ENCODE measurements at places on chromosomes 5 and 9. TPM values are rescaled to one million over a fixed set of nuclear protein-coding genes. Genes with fewer than 3 reads are reported as not detected.

GRCh38 chr9:124000161-124000783, 11.3 kb upstream of the LHX2 start:
- DNase-seq, result no peak

DNA sequence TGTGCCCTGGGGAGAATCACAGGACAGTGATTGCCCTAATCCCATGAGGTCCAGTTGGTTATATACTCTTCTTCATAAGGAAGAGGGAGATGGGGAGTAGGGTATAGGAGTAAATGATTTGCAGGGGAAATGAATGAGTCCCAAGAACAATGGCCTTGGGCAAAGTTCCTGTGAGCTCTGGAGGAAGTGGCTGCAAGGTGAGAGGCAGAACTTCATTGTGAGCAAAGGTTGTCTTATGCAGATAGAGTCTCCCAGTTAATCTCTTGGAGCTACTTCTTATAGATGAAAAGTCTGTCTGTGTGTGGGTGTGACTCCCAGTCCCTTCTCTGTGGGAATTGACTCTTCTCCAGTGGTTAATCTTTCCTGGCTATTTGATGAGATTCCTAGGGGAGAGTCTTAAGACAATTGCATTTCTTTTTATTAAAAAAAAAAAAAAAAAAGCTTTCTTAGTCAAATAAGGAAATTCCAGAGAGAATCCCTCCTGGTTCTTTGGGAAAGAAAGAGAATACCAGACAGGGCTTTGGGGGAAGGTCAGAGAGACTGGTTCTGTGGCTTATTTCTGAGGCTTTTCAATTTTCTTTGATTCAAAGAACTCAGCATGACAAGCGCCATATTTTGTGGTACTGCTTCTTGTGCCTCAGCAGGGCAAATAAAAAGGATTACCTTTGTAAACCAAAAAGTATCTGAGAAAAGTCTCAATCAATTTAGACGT, 33.6 kb upstream of the MEGF10 start:
- DNase-seq, result no peak

- DNase-seq, result no peak
Observed at GRCh38 chr9:92146610-92147009, 31.4 kb upstream of the SPTLC1 start.

DNA sequence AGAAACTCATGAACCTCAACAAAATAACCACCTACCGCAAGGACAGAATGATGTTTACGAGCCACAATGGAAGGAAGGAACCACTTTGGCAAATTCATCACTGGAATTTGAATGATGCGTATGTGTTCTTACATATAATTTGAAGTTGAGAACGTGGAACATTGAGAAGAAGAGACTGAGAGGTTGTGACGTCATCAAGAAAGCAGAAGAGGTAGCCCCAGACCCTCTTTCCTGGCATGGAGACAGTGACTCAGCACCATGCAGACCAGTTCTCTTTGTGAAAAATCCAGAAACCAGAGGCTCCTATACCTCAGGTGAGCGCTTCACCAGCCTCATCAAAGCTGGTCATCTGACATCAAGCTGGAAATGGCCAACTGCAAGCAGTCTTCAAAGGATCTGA, 124.5 kb downstream of the PDZD2 start:
- DNase-seq, result no peak

DNA sequence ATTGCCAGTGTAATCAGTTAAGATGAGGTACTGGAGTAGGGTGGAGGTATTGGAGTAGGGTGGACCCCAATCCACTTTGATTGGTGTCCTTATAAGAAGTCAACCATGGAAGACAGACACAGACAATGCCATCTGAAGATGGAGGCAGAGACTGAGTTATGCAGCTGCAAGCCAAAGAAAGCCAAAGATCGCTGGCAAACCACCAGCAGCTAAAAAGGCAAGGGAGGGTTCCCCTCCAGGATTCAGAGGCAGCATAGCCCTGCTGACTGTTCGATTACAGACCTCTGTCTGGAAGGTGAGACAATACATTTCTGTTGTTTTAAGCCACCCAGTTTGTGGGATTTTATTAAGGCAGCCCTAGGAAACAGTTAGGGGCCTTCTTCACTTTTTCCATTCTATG, 30.5 kb upstream of the CKMT2 start:
- DNase-seq, result no peak

GRCh38 chr5:151450605-151451004, 3.2 kb downstream of the SLC36A1 start:
- DNase-seq, result no peak

- DNase-seq, result no peak
Observed at GRCh38 chr9:125444166-125444565, 182.5 kb downstream of the GAPVD1 start.

GRCh38 chr9:97866848-97867247, 13.8 kb downstream of the FOXE1 start:
- no peak for DNase-seq

- no peak for DNase-seq
Observed at GRCh38 chr9:134623258-134624066, 18.1 kb upstream of the COL5A1 start.

GRCh38 chr9:113585555-113585954, 122.0 kb downstream of the RGS3 start:
- DNase-seq, result no peak

DNA sequence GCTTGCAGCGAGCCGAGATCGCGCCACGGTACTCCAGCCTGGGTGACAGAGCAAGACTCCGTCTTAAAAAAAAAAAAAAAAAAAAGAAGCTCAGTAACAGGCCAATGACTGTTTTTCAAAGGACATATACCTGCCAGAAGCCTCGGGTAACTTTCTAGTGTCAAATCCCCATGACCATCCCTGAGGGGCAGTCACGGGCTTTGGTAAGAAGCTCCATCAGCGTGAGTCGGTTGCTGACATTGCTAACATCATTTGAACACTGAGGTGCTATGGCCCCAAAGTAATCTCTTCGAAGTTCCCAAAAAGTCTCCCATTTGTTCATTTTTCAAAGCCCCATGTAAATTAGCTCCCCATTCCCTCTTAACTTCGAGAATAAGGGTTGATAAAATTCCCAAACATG, 11.6 kb downstream of the NAIP start:
- no peak for DNase-seq

DNA sequence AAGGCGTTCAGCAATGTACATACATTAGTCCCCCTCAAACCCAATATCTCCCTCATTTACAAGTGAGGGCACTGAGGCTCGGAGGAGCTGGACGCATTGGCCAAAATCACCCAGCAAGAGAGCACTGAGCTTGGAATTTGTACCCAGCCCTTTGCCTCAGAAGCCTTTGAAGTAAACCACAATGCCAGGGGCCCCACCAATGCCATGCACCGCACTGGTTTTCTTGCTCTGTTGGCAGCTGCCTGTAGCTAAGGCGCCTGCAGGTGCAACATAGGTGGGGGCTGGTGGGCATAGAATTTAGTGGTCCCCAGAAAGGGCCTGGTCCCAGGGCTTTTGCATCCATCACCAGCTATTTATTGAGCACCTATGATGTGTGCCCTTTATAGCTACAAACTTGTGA, 37.3 kb upstream of the FUBP3 start:
- no peak for DNase-seq

DNA sequence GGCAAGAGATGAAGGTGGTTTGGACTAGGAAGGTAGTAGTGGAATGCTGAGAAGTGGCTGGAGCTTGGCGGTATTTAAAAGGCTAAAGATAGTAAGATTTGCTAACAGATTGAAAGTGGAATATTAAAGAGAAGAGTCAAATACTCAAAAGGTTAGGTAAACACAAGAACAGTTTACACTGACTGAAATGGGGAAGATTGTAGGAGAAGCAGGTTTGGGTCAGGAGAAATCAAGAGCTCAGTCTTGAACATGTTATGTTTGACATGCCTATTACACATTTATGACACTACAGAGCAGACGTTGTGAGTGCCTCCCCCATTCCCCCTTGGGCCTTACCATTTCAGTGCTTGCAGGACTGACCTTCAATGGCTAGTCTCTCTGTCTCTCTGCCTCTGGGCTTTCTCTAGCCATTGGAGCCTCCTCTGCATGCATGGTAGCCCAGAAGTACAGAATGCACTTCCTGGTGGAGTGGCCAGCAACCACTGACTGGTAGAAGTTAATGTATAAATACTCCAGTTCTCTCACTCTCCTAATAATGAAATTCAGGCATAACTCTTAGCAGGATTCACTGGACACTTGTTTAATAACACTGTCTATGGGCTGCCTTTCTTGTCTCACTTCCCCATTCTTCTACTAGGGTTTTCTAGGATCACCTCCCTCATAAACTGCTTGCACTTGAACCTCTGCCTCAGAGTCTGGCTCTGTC, 56.8 kb downstream of the HMGCS1 start:
- DNase-seq, result no peak

- DNase-seq, result no peak
Observed at GRCh38 chr5:143390941-143391340, 12.5 kb downstream of the NR3C1 start.

- no peak for DNase-seq
Observed at GRCh38 chr5:130724658-130725057, 440.4 kb downstream of the HINT1 start.

- DNase-seq, result no peak
Observed at GRCh38 chr5:57366744-57367143, 115.9 kb downstream of the ACTBL2 start.

DNA sequence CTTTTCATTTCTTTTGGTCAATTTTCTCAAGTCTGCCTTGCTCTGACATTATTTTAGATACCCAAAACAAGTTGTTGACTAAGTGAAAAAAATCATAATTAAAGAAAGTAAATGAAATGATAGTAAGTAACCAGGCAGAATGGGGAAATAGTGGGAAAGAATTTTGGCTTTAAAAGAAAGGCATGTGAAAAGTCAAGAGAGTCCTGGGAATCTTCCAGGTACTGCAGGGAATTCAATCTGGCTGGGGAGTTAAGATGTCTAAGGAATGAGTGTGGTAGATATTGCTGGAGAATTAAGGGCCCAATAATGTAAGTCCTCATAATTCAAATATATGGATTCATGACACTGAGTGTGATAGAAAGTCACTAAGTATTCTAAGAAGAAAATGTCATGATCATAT, 123.1 kb upstream of the PAPPA start:
- DNase-seq, result no peak

GRCh38 chr5:149913436-149914419, 30.9 kb downstream of the PDE6A start:
- no peak for DNase-seq

GRCh38 chr5:24385070-24385469, 259.7 kb downstream of the CDH10 start:
- DNase-seq, result no peak

GRCh38 chr5:173831196-173831914, 56.8 kb upstream of the CPEB4 start:
- no peak for DNase-seq

DNA sequence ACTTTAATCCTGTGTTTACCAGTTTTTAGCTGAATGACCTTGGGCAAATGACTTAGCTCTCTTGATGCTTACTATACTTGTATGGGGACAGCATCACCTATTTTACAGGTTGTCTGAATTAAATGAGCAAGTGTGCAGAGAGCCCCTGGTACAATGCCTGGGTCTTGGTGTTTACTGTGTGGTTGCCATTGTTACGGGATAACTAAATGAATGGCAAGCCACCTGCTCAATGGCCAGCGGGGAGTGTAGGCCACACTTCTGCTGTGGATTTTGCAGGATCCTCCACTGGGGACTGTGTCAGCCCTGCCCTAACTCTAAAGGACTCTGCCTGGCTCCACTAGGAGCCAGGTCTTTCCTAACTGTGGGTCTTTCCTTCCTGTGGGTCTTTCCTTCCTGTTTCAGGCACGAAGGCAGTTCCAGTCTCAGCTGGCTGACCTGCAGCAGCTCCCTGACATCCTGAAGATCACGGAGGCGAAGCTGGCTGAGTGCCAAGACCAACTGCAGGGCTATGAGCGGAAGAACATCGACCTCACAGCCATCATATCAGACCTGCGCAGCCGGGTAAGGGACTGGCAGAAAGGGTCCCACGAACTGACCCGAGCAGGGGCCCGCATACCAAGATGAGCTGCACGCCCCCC, 10.3 kb upstream of the GLE1 start:
- peak; percentile 62 for DNase-seq

DNA sequence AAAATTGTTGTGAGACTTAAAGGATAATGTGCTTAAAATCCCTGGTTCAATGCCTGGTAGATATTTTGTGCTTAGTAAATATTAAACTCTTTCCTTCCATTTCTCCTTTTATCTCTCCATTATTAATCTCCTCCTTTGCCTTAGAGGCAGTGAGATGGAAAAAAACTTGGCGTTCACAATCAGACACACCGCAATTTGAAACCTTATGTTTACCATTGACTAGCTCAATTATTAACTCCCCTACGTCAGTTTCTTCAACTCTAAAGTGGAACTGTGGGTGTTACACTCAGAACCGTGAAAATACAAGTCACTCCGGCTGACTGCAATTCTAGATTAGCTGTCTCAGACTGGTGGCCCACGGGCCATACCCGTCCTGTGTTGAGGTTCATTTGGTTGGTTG, 327.2 kb downstream of the DEPDC1B start:
- no peak for DNase-seq

The SLC6A19 gene
- total RNA-seq, result not detected

The FBXL17 gene
- 49.4 TPM for total RNA-seq

The EIF4E1B gene
- total RNA-seq, result not detected

The C8G gene
- total RNA-seq, result 3.6 TPM

The SPATA31C1 gene
- total RNA-seq, result not detected

The SPOCK1 gene
- 28.6 TPM for total RNA-seq

The ITGA1 gene
- 28.4 TPM for total RNA-seq

Measured in left ventricle myocardium inferior (tissue), 1 donor.